ENCODE measurements at places on chromosomes 3 and 15. TPM values are rescaled to one million over a fixed set of nuclear protein-coding genes. Genes with fewer than 3 reads are reported as not detected.

GRCh38 chr3:135757421-135757820, 208.1 kb upstream of the PPP2R3A start:
- H3K27ac ChIP-seq: no peak overlapping the region
- no peaks in the 10 kb centered on the region for H3K4me1 ChIP-seq
- no peaks in the 10 kb centered on the region for H3K36me3 ChIP-seq
- no peak overlapping the region for H3K4me3 ChIP-seq
- no peaks in the 10 kb centered on the region for H3K27me3 ChIP-seq

- DNase-seq: no peak
- H3K27me3 ChIP-seq: no peaks in the 10 kb centered on the region
- peaks cover 12% of the 10 kb centered on the region for H3K4me1 ChIP-seq
- H3K4me3 ChIP-seq: no peak overlapping the region
- peak overlapping the region; percentile 73 for H3K27ac ChIP-seq
These were observed 235.0 kb upstream of the KBTBD8 start for GRCh38 chr3:66762916-66763693.

DNA sequence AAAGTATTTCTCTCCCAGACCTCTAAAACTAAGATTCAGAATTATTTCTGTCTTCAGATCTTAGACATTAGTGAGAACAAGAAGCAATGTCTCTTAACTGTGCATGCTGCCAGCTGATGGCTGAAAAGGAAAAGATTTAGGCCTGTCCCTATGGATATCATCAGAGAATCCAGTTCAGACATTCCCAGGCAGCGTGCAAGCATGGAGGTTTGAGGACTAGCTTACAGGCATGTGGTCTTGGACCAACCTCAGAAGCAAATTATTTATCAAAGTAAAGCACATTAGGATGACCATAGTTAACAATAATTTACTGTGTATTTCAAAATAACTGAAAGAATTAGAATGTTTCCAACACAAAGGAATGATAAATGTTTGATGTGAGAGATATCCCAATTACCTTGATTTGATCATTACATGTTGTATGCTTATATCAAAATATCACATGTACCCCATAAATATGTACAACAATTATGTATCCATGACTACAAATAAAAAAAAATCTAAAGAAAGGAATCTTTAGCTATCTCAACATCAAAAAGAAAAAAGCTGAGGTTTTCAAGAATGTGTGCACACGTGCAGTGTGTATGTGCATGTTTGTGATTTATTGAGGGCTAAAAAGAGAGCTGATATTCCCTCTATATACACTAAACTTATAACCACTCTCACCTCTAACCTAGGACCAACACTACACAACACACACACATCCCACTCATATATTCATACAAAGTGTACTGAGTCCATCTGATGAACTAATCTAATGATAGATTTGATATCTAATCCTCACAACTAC, 108.9 kb upstream of the THBS1 start:
- no peaks in the 10 kb centered on the region for H3K36me3 ChIP-seq
- peak overlapping the region; percentile 63 for H3K27ac ChIP-seq
- H3K27me3 ChIP-seq: no peaks in the 10 kb centered on the region
- H3K4me1 ChIP-seq: no peaks in the 10 kb centered on the region
- no peak overlapping the region for H3K4me3 ChIP-seq
- no peak for DNase-seq

DNA sequence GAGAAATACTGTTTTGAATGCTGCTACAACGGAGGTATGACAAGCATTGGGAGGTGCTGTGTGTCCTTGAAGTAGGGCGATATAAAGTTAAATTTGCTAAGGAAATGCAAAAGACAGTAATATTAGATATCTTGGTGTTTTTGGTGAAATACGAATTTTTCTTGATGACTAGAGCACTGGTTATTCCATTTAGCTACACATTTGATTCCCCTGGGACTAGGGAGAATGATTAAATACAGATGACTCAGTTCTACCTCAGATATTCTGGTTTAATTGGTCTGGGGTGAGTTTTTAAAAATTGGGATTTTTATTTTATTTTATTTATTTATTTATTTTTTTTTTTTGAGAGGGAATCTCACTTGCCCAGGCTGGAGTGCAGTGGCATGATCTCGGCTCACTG, 18.7 kb upstream of the GADL1 start:
- no peaks in the 10 kb centered on the region for H3K36me3 ChIP-seq
- no peak overlapping the region for H3K27ac ChIP-seq
- no peaks in the 10 kb centered on the region for H3K27me3 ChIP-seq
- no peaks in the 10 kb centered on the region for H3K4me1 ChIP-seq
- no peak for DNase-seq

DNA sequence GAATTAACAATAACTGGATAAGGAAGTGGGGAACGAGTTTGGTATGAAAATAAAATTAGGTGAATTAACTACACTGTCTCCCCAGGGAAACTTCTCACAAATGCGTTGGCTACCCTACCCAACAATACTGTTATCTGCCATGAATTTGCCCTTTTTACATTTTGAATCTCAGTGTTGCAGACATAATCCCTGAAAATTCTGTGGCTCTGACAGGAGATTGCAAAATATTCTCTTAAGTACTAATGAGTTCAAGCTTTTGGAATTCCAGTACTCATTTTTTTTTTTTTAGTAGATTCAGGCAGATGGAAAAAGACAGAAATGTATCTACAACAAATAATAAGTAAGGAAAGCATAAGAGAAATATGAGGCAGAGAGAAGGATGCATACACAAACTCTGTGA, 332.6 kb downstream of the LSAMP start:
- H3K4me3 ChIP-seq: no peak overlapping the region
- no peak overlapping the region for H3K27ac ChIP-seq
- H3K27me3 ChIP-seq: no peaks in the 10 kb centered on the region
- no peaks in the 10 kb centered on the region for H3K4me1 ChIP-seq

DNA sequence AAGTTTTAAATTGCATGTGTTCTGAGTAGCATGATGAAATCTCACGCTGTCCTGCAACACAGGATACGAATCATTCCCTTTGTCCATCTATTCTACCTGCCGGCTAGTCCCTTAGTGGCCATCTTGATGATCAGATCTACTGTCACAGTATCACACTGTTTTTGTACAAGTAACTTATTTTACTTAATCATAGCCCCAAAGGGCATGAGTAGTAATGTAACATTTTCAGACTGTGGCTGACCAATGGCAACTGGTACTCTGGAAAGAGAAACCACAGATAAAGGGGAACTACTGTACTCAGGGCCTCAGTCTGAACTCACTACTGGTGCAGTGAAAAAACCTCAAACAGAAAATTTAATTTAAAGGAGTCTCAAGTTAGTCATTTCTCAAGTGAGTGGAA, 127.3 kb upstream of the MRPL3 start:
- H3K4me3 ChIP-seq: no peak overlapping the region
- H3K36me3 ChIP-seq: no peaks in the 10 kb centered on the region

DNA sequence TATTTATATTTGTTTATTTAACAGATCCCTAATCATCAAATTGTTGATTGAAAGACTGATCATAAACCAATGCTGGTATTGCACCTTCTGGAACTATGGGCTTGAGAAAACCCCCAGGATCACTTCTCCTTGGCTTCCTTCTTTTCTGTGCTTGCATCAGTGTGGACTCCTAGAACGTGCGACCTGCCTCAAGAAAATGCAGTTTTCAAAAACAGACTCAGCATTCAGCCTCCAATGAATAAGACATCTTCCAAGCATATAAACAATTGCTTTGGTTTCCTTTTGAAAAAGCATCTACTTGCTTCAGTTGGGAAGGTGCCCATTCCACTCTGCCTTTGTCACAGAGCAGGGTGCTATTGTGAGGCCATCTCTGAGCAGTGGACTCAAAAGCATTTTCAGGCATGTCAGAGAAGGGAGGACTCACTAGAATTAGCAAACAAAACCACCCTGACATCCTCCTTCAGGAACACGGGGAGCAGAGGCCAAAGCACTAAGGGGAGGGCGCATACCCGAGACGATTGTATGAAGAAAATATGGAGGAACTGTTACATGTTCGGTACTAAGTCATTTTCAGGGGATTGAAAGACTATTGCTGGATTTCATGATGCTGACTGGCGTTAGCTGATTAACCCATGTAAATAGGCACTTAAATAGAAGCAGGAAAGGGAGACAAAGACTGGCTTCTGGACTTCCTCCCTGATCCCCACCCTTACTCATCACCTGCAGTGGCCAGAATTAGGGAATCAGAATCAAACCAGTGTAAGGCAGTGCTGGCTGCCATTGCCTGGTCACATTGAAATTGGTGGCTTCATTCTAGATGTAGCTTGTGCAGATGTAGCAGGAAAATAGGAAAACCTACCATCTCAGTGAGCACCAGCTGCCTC, 14.7 kb downstream of the THBS1 start:
- H3K27ac ChIP-seq: peak overlapping the region; percentile 21
- H3K4me3 ChIP-seq: no peak overlapping the region
- peaks cover 14% of the 10 kb centered on the region for H3K4me1 ChIP-seq
- no peaks in the 10 kb centered on the region for H3K27me3 ChIP-seq
- DNase-seq: no peak

DNA sequence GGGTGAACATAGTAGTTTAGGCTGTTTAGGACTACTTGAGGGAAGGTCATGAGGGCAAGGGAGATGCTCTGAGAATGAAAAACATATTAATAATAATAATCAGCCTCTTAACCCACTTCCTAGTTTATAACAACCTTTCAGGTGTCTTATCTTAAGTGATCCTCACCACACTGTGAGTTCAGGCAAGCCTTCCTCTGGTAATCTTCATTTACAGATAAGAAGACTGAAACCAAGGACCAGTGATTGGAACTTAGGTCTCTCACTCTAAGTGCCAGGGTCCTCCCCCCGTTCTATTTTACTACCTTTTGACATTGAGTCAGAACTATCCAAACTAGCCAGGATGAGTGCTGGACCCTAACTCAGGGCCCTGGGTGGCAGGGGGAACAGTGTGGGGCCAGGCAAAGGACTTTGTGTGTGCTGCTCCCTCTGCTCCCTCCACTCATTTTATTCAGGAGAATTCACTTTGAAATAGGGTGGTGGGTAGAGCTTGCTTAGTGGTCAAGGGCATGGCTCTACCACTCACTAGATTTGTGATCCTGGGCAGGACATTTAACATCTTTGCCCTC, 5.7 kb downstream of the NUTM1 start:
- no peak for DNase-seq
- H3K27ac ChIP-seq: no peak overlapping the region
- no peaks in the 10 kb centered on the region for H3K36me3 ChIP-seq
- no peak overlapping the region for H3K4me3 ChIP-seq

- no peak for DNase-seq
- peaks cover 8% of the 10 kb centered on the region for H3K4me1 ChIP-seq
- no peak overlapping the region for H3K4me3 ChIP-seq
- no peaks in the 10 kb centered on the region for H3K36me3 ChIP-seq
- no peaks in the 10 kb centered on the region for H3K27me3 ChIP-seq
- H3K27ac ChIP-seq: no peak overlapping the region
These were observed 188.8 kb upstream of the PRICKLE2 start for GRCh38 chr3:64414043-64414442.

- no peaks in the 10 kb centered on the region for H3K4me1 ChIP-seq
- H3K27ac ChIP-seq: no peak overlapping the region
- H3K4me3 ChIP-seq: no peak overlapping the region
- no peaks in the 10 kb centered on the region for H3K36me3 ChIP-seq
- DNase-seq: no peak
These were observed 290.1 kb downstream of the MFSD1 start for GRCh38 chr3:159091936-159092335.

GRCh38 chr3:69084326-69085167, at the start of gene ARL6IP5:
ARL6IP5 (plus strand) TSS chr3:69084937; CDS start chr3:69085048, 111 bp downstream.
- H3K36me3 ChIP-seq: no peaks in the 10 kb centered on the region
- peak; percentile 90 for DNase-seq
- H3K4me1 ChIP-seq: peaks cover 56% of the 10 kb centered on the region
- no peaks in the 10 kb centered on the region for H3K27me3 ChIP-seq
- peak within 1 kb of the TSS; percentile 89 for H3K27ac ChIP-seq

DNA sequence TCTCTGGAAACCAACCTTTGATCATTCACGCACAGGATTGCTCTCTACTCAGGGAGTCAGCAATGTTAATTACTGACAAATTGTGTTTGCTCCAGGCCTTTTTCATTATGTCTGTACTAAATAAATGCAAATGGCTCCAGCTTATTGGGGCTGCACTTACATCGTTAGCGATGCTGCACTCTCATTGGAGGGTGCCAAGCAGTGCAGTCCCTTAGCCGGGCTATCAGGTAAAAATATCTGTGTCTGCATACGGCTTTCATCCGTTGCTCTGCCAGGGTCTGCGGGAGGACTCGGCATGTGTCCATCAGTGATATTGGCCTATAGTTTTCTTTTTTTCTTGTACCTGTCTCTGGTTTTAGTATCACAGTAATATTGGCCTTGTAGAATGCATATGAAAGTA, 471.5 kb upstream of the CADM2 start:
- DNase-seq: no peak
- no peaks in the 10 kb centered on the region for H3K4me1 ChIP-seq

- H3K4me1 ChIP-seq: no peaks in the 10 kb centered on the region
- no peak overlapping the region for H3K4me3 ChIP-seq
- no peaks in the 10 kb centered on the region for H3K36me3 ChIP-seq
- H3K27me3 ChIP-seq: no peaks in the 10 kb centered on the region
- H3K27ac ChIP-seq: no peak overlapping the region
These were observed 9.2 kb upstream of the DENND4A start for GRCh38 chr15:65801229-65801805.

DNA sequence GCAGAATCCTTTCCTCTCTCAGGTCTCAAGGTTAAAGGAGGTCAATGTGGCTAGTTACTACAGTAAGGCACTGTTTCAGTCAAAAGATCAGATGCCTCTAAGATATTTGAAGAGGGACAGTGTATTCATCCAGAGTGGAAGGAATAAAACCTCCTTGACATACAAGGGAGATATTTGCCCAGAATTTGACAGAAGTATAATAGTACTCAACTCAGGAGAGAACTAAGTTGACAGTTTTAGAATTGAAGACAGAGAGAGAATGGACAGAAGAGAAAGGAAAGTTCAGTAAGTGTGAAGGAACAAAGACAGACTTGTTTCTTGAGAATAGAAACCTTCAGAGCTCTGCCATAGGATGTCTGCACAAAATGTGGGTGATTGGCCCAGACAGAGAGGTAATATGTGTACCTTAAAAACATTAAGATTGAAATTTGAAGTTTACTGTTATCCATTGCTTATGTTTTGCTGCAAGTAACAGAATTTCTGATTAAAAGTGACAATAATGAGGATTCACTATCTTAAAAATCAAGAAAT, 507.1 kb downstream of the IGSF11 start:
- DNase-seq: no peak
- H3K27ac ChIP-seq: no peak overlapping the region
- no peaks in the 10 kb centered on the region for H3K27me3 ChIP-seq
- H3K4me1 ChIP-seq: no peaks in the 10 kb centered on the region
- no peak overlapping the region for H3K4me3 ChIP-seq

PPP2R3A gene
- total RNA-seq: 13.0 TPM

THSD4 gene
- 25.1 TPM for total RNA-seq

FBXL22 gene
- total RNA-seq: not detected

PLSCR2 gene
- not detected for total RNA-seq

MAP1A gene
- total RNA-seq: 21.9 TPM

FBXW12 gene
- not detected for total RNA-seq

Measured in tibial nerve (tissue), 4 donors.